Naive thymus-derived CD8-positive, alpha-beta T cell (primary cell): ENCODE measurements at places on chromosomes 7 and 10. TPM values are rescaled to one million over a fixed set of nuclear protein-coding genes. Genes with fewer than 3 reads are reported as not detected.

GRCh38 chr7:4753598-4754432 is 21.6 kb upstream of the AP5Z1 start:
- peak; percentile 91 for DNase-seq

The PRSS37 gene
- polyA plus RNA-seq = not detected

The WNT8B gene
- 1.1 TPM for polyA plus RNA-seq

DNA sequence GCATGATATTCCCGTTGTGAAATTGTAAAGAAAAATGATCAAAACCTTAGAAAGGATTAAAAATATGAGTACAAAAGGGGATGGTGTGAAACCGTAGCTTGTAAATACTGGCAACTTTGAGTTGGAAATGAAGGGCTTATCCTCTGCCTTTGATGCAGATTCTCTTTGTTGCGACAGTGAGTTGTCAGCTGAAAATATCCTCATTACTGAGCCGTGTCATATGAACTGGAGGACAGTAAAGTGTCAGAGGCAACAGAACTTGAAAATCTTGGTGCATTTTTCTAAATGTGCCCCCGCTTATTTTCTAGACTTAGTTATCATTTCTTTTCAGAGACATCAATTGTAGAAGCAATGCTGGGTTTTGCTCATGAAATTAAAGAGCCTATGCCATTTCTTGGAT is 170.5 kb upstream of the NPS start:
- DNase-seq = no peak

The PAPOLB gene
- polyA plus RNA-seq = not detected

The MTPN gene
- 86.2 TPM for polyA plus RNA-seq

DNA sequence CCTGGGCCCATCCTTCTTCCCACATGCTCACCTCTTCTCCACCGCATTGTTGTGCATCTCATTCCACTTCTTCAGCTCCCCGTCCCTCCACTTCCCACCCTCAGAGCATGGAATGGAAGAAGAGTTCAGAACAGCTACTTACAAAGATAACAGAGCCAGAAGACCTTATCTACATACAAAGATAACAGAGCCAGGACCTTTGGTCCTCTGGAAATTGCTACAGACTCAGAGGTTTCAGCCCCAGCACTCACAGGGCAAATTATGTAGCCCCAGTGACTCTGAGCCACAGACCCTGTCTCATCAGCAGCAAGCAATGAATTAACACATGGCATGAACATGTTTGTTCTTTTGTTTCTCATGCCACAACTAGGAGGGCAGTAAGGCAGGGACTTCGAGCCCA is 28.7 kb upstream of the SLC29A3 start:
- DNase-seq = no peak

GRCh38 chr7:45978731-45979211 is 57.7 kb upstream of the IGFBP3 start:
- DNase-seq = no peak

GRCh38 chr10:69655124-69655867 is 25.2 kb downstream of the FAM241B start:
- no peak for DNase-seq

DNA sequence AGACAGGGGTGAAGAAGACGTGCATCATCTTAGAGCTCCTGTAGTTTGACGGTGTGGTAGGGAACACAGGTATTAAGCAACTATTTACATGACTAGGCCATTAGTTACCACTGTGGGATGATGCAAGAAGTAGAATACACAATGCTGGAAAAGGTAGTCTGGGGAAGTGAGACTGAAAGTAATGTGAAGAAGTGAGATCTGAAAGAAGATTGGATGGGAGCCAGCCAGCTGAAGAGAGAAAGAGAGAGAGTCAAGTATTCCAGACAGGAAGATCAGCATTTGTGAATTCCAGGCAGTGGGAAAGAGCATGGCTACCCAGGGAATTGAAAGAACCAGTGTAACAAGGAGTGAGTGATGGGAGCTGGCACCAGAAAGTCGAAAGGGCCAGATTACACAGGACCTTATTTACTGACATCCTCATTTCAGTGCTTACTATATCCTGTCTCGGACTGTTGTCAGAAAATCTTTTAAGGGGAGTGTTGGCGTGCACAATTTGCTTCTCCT is 4.0 kb upstream of the CFAP58 start:
- no peak for DNase-seq

DNA sequence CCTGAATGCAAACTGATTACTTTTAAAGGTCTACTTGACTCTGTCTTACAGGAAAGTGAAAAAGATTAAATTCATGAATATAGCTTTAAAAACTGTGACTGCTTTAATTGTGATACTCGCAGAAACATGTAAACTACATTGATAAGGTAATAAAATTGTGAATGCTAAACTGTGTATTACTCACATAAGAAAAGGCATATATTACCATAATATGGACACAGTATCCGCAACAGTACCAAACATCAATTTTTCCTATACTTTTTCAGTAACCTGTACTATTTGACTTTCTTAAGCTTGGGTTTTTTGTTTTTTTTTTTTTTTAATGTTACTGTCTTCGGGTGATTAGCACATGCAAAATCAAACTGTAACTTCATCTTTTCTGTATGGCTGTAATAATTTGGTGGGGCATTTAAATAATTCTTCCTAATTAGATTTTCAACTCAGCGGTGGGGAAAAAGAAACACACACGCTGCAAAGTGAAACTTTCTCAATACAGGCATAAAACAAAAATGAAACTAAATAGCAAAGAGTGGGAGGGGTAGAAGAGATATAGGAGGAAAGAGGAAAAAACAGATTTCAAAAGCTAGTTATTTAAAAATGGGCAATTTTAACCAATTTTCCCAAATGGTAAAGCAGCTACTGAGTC is 23.2 kb downstream of the NT5C3A start:
- no peak for DNase-seq

The CDC14C gene
- not detected for polyA plus RNA-seq

The TMEM176B gene
- polyA plus RNA-seq = not detected

DNA sequence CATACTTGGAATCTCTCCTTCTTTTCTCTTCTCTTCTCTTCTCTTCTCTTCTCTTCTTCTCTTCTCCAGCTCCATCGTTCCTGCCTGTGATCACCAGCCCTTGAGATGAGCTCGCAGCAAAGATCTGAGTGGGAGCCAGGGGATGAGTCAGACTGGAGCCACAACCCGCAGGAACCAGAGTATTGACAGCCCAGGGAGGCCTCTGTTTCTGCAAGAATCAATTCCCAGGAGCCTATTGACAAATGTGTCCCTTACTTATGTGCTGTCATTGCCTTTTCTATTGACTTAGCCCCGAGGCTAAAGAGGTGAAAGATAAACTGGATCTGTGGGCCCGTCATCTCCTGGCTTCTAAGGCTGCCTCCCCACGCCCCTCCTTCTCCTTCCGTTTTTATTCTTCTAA is 13.1 kb upstream of the HABP2 start:
- no peak for DNase-seq

The RASA4B gene
- 8.7 TPM for polyA plus RNA-seq

The ITPRID1 gene
- not detected for polyA plus RNA-seq

The ZNF804B gene
- not detected for polyA plus RNA-seq

The PNLIPRP2 gene
- not detected for polyA plus RNA-seq

DNA sequence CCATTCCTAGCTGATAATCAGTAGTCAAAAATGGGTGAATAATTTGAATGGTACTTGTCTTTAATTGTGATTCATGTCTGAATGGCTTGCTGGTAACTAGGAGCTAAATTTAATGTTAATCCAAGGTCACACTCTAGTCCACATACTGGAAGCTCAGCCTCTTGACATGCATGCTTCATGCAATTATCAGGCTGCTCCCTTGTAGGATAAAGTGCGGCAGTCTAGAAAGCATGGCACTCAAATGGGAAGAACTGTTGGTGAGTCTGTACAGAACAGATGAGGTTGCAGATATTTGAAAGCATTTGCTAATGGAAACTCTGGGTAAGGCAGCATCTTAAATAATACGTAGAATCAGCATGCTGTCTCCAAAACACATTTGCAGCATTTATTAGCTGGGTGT is 499.4 kb downstream of the AUTS2 start:
- no peak for DNase-seq

GRCh38 chr7:139264220-139264619 is 33.2 kb downstream of the UBN2 start:
- DNase-seq = no peak

The OR6B1 gene
- polyA plus RNA-seq = not detected

- no peak for DNase-seq
Observed at GRCh38 chr7:25770670-25771069, 381.3 kb upstream of the NFE2L3 start.

DNA sequence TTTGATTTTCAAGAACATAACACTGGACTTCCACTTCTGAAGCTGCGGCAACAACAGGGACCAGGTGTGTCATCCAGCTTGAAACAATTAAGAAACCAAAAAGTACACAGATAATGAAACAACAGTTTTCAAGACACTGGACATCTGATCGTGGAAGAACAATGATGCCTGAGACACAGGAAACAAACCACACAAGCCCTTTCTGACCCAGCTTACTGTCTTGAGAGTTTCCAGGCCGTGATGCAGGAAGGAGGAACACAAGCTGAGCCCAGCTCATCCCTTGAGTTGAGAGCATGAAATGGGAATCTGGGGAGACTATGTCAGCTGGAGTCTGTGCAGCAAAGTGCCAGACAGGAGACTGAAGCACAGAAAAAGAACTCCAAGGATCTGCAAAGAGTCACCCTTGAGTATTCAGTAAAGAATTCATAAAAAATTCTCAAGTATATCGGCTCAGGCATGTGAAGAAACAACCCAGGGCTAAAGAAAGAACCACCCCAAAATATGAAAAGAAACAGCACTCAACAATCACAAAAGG is 91.6 kb downstream of the RNF32 start:
- no peak for DNase-seq

DNA sequence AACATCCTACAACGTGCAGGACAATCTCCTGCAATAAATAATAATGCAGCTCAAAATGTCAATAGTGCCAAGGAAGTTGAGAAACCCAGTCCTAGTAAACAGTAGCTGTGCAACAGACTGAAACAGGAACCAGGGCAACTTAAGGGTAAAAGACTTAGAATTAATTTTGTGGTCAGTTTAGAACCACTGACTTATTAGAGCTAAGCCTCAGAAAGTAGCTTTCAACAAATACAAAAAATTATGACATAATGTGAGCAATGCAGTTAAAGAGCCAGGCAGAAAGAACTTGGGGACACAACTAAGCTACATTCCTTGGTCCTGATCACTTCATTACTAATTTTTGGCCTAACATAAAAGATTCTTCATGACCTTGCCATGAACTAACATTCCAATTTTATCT is 195.4 kb downstream of the MACC1 start:
- no peak for DNase-seq

DNA sequence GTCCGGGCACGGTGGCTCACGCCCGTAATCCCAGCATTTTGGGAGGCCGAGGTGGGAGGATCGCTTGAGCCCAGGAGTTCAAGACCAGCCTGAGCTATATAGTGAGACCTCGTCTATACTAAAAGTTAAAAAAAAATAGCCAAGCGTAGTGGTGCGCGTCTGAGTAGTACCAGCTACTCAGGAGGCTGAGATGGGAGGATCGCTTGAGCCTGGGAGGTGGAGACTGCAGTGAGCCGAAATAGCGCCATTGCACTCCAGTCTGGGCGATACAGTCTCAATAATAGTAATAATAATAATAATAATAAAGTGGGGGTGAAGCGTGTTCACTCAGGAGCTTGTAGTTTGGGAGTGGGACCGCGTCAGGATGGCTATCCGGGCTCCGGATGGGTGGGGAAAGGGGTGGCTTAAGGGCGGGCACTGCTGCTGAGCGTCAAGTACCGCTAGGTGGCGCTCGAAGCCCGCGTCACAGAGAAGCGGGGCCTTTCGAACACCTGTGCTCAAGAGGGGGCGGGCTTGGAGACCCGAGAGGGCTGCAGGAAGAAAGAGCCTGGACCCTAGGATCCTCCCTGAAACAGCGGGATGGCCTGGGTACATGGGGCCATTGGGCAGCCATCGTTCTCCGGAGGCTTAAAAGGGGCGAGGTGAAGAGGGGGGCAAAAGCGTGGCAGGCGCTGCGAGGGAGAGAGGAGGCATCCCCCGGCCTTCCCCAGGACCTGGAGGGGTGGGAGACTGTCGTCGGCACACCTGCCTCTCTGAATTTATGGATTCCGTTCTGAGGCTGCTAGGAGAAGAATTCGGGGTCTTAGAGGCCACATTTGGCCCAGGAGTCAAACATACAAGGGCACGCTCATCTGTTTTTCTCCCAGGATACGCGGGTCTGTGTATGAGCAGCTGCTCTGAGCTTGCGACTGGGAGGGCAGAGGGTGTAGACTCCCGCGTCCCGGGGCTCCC is 14.5 kb downstream of the LBX1 start:
- peak; percentile 77 for DNase-seq

DNA sequence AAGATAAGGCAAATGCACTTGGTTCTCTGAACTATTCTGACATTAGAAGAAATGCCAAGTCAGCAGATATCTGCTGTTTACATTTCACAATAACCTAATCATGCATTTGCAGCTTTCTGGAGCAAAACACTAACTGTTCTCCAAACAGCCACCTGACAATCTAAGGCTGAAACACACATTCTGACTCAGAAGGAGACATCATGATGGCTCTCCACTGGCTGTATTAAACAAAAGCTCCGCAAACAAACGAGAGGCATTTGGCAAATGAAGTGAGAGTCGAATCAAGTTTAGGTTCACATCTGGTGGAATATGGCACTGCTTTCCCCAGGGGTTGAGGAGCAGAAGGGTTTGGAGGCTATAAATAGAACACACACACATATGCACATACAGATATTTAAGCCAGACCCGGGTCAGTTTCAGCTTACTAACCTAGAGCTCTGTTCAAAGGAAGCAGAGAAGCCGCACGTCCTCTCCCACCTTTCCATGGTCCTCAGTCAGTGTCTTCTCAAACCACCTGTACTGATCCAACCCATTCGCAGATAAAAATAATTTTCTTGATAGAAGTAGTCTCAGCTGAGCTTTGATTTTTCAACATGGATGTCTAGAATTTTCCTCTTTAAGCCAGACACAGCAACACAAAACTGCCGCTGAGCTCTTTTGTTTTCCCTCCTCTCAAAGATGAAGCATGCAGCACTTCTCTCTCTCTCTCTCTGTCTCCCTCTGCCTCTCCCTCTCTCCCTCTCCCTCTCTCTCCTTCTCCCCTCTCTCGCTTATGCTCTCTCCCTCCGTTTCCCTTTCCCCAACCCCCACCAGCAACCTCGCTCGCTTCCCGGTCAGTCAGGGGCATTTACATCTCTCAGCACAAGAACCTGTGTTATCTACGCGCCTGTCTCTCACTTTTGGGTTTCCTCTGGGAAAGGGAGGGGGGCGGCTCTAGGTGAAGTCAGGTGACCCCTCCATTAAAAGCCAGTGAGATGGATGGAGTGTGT is 682.8 kb downstream of the MAGI2 start:
- no peak for DNase-seq

DNA sequence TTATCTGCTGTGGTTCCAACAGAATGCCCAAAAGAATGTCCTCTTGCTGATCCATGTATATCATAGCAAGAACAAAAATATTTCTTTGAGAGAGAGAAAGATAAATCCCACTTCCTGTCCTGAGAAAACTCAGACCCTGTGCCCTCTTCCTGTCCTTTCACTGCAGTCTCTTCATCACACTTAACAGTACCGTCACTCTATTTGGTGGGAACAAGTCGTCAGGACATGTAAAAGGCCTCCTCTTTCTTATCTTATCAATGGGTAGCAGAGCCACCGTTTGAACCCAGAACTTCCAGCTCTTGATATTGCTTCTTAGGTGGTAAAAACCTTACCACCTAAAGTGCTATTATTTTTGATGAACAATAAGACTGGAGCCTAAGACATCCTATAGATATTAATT is 43.9 kb downstream of the CHRM2 start:
- DNase-seq = no peak

- DNase-seq = no peak
Observed at GRCh38 chr10:5259132-5259951, 62.7 kb downstream of the AKR1C4 start.
